IMR-90 (cell line): ENCODE measurements at places on chromosomes 16 and 17. TPM values are rescaled to one million over a fixed set of nuclear protein-coding genes. Genes with fewer than 3 reads are reported as not detected.

FBXL16 gene
- total RNA-seq: 0.18 and 0.56 TPM in 2 replicates

KRTAP3-2 gene
- total RNA-seq: not detected in 2 replicates

DNA sequence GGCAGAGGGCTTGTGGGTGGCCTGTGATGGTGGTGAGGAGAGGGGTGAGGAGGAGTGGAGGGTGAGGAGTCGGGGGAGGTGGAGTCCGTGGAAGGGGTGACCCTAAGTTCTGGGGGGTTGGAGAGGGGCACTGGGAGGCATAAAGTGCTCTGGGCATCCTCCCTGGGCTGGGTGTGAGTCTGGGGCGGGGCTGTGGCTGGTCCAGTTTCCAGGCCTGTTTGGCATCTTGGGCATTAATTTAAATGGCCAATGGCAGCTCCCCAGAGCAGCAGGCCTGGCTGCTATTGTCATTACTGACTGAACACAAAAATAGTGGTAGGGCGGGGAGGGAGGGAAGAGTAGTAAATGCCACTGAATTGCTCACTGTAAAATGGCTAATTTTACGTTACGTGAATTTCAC is 7.7 kb upstream of the ARHGAP23 start:
- DNase-seq: no peak

GRCh38 chr16:29315046-29315445 is 91.5 kb downstream of the NPIPB11 start:
- peak; percentile 31 for DNase-seq

GRCh38 chr17:62995377-62995885 is 29.4 kb downstream of the TANC2 start:
- DNase-seq: peak; percentile 43

AOC2 gene
- 0.28 and 0.36 TPM in 2 replicates for total RNA-seq

CCL5 gene
- total RNA-seq: not detected in 2 replicates

DNA sequence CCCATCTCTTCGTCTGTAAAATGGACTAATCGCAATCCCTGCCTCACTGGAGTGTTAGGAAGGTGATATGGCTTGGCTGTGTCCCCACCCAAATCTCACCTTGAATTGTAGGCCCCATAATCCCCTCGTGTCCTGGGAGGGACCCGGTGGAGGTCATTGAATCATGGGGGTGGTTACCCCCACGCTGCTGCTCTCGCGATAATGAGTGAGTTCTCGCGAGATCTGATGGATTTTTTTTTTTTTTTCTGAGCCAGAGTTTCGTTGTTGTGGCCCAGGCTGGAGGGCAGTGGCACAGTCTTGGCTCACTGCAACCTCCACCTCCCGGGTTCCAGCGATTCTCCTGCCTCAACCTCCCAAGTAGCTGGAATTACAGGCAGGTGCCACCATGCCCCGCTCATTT is 11.2 kb downstream of the TRARG1 start:
- no peak for DNase-seq

SULT1A4 gene
- 0.28 and 1.1 TPM in 2 replicates for total RNA-seq

DNA sequence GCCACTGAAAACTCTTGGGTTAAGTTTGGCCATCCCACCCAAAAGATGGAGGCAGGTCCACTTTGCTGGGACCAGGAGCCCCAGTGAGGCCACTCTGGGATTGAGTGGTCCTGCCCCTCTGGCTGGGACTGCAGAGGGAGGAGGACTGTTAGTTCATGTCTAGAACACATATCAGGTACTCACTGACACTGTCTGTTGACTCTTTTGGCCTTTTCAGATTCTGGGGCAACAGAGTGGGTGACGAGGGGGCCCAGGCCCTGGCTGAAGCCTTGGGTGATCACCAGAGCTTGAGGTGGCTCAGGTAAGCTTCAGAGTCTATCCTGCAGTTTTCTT is 19.5 kb upstream of the CYLD start:
- no peak for DNase-seq

GRCh38 chr17:17420082-17420481 is 56.7 kb upstream of the MED9 start:
- DNase-seq: no peak

GRCh38 chr16:69270395-69270794 is 40.8 kb upstream of the VPS4A start:
- peak; percentile 31 for DNase-seq

DNA sequence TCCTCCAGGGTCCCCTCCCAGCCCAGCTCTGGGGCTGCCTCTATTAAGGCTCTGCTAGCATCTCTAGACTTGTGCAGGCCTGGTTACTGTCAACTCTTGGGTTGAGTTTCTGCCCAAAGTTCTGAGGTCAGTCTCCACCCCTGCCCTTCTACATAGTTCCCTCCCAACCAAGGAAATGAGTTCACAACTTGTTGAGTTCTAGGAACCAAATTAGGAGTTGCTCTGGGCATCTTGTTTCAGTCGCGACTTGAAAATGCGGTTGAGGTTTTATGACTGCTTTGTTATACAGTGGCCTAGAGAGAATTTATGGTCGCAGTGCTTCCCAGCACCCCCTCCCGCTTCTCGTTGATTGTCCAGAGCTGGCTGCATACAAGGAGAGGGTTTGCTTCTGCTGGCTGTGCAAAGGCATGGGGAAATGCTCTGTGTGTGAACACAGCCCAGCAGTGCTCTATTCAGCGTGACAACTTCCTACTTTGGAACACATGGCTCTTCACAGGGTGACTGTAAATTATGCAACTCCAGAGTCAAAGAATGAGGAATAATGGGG is 20.2 kb downstream of the GNAO1 start:
- no peak for DNase-seq

- DNase-seq: no peak
Measured at GRCh38 chr16:53414381-53414780, 19.9 kb upstream of the RBL2 start.

GRCh38 chr16:57610611-57611010 is 17.8 kb upstream of the ADGRG1 start:
- DNase-seq: no peak

DNA sequence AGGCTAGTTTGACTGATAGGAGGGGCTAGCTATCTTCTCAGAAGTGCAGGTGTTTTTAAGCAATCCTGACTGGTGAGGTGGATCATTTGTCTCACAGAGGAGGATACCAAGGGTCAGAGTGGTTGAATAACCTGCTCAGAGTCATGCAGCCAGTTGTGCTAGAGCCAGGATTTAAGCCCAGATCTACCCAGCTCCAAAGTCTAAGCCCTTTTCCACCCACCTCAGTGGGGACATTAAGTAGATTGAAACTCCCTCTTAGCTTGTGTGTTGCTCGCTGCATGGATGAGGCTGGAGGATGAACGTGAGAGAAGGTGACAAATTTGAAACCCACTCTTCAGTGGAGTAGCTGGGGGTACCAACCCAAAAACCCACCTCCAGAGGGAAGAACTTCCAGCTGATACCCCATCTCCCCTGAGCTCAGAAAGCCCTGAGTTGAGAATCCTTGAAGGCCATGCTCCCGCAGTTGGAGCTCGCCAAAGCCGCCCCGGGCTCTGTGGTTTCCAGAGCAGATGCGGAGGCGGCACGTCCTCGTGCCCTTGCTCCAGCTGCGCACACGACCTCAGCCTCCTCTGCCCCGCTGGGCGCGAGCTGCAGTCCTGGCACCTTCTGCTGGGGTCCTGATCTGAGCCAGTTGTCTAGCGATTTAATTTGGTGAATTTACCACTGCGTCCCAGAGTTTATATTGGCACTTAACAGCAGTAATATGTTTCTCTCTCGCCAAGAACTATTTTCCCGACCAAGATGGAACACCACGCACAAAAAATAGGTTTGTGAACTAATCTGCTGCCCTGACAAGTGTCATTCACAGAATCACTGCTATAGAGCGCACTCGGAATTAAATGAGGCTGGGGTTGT is 159.5 kb downstream of the CCDC182 start:
- no peak for DNase-seq

GRCh38 chr17:7573324-7574080 is 5.9 kb upstream of the CD68 start:
- DNase-seq: peak; percentile 90

DNA sequence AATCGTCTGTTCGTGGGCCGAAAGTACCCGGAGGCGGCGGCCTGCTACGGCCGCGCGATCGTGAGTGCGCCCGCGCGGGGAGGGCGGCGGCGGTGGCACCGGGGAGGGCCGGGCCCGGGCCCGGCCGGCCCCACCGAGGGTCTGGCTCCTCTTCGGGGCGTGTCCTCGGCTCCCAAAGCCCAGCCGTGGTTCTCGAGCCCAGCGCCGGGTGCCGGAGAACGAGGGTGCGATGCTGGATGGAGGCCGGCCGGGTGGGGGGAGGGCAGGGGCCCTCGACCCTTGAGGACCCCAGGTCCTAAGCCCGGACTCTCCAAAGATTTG is 375 bp downstream of the STUB1 start:
- DNase-seq: no peak

DNA sequence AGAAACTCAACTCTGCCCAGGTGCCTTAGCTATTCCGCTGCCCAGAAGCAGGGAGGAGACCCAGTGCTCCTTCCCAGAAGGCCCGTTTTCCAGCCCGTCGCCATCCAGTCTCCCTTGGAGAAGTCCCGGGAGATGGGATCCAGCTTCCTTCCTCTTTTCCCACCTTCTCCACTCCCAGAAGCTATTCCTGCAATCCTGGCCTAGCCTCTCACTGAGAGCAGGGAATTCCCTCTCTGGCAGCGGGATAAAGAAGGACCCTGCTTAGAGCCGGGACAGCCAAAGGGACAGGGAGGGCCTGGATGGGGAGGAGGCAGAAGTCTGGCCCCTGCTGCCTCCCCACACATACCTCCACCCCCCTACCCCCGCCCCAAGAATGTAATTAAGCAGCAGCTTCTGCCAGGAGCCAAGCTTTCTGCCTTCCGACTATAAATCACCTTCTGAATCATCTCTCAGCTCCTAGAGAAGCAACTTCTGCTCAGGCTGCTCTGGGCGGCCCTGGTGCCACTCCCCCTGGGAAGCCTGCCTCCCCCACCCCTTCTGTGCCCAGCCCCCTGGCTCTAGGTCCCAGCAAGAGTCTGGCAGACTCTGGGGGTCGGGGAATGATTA is 6.4 kb downstream of the WNT3 start:
- DNase-seq: peak; percentile 55

ALG1 gene
- 34.7 and 41.0 TPM in 2 replicates for total RNA-seq

PABPN1L gene
- total RNA-seq: not detected in 2 replicates

DNA sequence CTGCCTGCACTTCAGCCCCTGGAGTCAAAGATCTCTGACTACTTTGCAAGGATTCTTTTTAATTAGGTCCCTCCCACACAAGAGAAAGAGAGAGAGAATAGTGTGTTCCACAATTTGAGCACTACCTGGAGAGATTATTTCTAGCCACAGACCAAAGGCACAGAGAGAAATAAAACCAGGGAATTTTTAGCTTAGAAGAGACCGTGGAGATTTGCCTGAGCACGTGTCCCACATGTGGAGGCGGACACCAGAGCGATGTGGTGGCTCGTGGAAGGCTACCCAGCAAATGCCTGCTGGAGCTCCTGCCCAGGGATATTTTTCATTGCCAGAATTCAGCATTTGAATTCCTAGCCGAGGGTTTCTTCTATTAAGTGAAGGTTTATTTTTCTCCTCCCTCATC is 50.6 kb downstream of the MGAT5B start:
- no peak for DNase-seq

DNA sequence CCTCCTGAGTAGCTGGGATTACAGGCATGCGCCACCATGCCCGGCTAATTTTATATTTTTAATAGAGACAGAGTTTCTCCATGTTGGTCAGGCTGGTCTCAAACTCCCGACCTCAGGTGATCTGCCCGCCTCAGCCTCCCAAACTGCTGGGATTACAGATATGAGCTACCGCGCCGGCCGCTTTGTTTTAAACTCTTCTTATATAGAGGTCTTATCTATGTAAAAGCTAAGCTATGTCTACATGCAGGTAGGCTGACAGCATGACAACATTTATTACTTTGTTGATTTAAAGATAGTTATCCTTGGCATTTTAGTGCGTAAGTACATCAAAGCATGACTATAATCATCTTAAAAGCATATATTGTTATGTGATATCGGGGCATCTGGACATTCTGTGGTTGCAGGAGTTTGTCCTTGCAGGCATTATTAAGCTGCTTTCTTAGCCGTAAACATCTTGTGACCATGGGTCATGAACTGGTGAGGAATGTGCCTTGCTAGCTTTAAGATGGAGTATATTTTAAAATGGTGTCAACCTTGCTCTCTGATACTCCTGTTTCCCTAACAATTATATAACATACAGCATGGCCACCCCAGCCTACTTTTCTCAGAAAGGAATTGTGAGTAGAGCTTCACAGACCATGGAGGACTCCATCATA is 45.8 kb upstream of the TAOK1 start:
- no peak for DNase-seq

DNA sequence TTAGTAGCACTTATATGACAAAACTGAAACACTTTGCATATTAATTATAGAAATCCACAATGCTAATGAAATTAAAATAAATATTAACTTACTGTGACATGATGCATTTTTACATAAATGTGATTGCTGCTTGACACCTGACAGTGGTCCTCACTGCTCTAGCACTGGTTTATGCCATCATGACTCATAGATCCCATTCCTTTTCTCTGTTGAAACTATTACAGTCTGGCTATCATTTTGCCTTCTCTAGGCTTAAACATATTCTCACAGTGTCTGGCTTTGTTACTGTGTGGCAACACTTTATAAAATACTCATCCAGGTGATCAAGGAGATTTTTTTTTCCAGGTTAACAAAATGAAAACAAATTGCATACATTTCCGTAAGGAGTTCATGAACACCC is 108.0 kb downstream of the MRTFB start:
- peak; percentile 46 for DNase-seq

FOXC2 gene
- 0.90 and 1.1 TPM in 2 replicates for total RNA-seq

PRDM7 gene
- not detected in 2 replicates for total RNA-seq

- no peak for DNase-seq
Measured at GRCh38 chr16:83482545-83483162, 325.1 kb upstream of the HSBP1 start.

DNA sequence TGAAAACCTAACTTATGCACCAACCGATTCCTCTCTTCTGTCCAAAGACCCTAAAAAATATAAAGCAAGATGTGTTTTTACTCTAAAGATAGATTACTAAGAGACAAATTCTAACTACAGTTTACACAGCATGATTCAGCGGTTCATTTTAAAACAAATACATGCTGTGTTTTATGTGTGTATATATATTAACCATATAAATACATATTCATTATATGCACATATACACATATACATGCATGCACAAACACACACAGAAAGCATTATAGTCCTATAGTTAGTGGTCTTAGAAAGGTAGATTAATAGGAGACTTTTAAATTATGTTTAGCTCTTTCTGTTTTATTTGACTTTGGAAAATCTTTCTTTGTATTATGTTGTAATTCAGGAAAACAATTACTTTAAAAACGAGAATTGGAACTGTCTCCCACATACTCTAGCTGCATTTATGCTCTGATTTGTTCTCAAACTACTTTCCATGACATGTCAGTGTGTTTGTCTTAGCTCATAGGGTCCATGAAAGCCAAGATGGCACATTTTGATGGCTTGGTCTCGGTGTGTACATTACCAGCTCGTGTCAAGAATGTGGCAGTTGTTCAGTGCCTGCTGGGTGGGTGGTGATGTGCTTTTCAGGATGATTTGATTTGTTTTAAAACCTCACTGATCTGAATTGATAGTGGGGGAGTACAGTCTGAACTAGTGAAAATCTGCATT is 548.8 kb upstream of the SALL1 start:
- DNase-seq: no peak
